Naive B cell (primary cell): ENCODE measurements at places on chromosomes 1 and 21.

DNA sequence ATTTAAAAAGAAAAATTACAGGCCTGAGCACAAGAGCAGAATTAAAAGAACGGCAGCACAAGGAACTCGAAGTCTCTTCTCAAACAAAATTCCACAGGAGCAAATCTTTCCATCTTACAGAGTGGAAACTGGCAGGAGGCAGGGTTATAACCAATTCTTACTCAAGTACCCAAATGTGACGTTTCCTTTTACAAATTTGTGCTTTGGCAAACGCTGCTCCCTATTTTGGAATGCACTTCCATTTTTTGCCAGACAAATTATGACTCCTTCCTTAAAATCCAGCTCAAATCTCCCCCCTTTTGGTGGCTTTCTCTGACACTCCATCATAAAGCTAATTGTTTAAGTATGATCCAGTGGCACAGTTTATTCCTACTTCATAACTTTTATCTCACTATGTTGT, 7.8 kb downstream of the ERI3 start:
- H3K27me3 ChIP-seq = no peaks in the 10 kb centered on the region
- H3K36me3 ChIP-seq = no peaks in the 10 kb centered on the region
- no peak for DNase-seq
- H3K27ac ChIP-seq = peak overlapping the region; percentile 1
- H3K4me3 ChIP-seq = no peak overlapping the region

- DNase-seq = no peak
- no peaks in the 10 kb centered on the region for H3K4me1 ChIP-seq
- H3K36me3 ChIP-seq = no peaks in the 10 kb centered on the region
- no peak overlapping the region for H3K27ac ChIP-seq
- H3K27me3 ChIP-seq = peaks cover 14% of the 10 kb centered on the region
These were observed 84.9 kb downstream of the SLC16A1 start for GRCh38 chr1:112870887-112871646.

DNA sequence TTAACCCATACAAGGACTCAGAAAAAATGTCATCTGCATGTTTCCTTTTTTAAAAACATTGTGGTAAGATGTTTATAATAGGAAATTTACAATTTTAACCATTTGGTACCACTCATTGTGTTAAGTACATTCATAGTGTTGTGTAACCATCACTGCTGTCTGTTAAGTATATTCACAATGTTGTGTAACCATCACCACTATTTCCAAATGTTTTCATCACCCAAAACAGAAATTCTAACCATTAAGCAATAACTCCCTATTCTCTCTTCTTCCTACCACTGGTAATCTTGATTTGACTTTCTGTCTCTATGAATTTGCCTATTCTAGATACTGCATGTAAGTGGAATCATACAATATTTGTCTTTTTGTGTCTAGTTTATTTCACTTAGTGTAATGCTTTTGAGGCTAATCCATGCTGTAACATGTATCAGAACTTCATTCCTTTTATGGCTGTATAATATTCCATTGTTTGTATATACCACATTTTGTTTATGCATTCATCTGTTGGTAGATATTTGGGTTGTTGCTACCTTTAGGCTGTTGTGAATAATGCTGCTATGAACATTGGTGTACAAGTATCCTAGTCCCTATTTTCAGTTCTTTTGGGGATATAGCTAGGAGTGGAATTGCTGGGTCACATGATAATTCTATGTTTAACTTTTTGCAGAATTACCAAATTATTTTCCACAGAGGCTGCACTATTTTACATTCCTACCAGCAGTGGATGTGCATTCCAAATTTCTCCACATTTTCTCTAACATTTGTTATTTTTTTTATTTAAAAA, 14.1 kb downstream of the HIPK1 start:
- H3K27ac ChIP-seq = no peak overlapping the region
- H3K4me1 ChIP-seq = peaks cover 61% of the 10 kb centered on the region
- DNase-seq = no peak
- H3K4me3 ChIP-seq = no peak overlapping the region

- no peak for DNase-seq
- H3K4me1 ChIP-seq = no peaks in the 10 kb centered on the region
- H3K27ac ChIP-seq = no peak overlapping the region
- no peak overlapping the region for H3K4me3 ChIP-seq
These were observed 276.4 kb downstream of the SPATA17 start for GRCh38 chr1:217907504-217907903.

DNA sequence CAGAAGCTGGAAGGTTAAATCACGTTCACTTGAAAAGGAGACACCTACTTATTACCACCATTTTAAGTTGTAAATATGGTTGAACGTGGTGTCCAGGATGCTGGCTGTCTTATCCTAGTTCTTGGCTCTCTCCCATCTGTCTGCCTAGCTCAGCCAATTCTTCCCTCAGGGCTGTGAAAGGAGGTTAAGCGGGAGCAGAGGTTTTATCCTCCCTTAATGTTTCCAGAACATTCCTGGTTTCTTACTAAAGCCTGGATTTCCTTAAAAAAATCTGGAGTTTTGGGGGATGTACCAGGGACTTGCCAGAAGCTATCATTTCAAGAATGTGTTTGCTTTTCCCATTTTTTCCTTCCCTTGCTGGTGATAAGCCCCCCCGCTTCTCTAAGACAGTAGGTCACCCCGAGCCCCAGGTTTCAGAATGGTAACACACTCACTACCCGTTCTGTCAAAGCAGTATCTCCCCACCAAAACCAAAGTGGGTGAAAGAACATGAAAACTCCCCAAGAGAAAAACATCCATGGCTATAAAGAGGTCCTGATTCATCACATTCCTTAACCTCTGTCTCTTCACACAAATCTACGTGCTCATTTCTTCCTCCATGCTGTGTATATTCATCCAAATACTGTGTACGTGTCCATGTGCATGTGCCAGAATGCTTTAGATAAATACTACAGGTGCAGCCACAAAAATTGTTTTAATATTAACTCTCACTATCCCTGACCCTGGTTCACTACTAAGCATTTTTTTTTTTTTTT, 114.7 kb downstream of the MAP3K21 start:
- no peaks in the 10 kb centered on the region for H3K4me1 ChIP-seq
- H3K36me3 ChIP-seq = no peaks in the 10 kb centered on the region
- H3K4me3 ChIP-seq = no peak overlapping the region
